ENCODE measurements at places on chromosomes 4 and X. TPM values are rescaled to one million over a fixed set of nuclear protein-coding genes. Genes with fewer than 3 reads are reported as not detected.

The NEUROG2 gene
- total RNA-seq = 0.14 TPM

DNA sequence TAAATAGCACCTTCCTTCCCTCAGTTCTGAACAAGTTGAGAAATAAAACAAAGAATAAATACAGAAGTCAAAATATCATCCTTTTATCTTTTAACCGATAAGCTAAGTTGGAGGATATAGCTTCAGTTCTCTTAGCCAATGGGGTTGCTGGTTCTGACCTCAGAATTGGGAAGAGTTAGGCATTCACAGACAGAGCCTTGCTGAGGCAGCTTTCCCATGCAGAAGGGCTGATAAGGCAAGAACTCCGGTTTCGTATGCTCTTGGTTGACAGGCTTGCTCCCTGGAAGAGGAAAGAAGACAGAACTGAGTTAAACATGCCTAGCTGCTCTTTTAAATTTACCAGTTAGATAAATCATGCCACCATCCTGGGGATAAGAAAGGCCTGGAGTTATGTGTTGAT, 17.6 kb downstream of the FRAS1 start:
- DNase-seq = no peak
- peaks cover 33% of the 10 kb centered on the region for H3K27me3 ChIP-seq
- H3K4me3 ChIP-seq = no peak overlapping the region

- no peak overlapping the region for H3K4me3 ChIP-seq
- H3K27ac ChIP-seq = no peak overlapping the region
- H3K4me1 ChIP-seq = peaks cover 14% of the 10 kb centered on the region
Observed at GRCh38 chr4:98298022-98298421, 36.8 kb downstream of the RAP1GDS1 start.

The PLP1 gene
- not detected for total RNA-seq

GRCh38 chrX:112834031-112834845, 6.4 kb downstream of the AMOT start:
- H3K4me3 ChIP-seq = no peak overlapping the region
- H3K4me1 ChIP-seq = no peaks in the 10 kb centered on the region
- H3K27ac ChIP-seq = no peak overlapping the region
- no peaks in the 10 kb centered on the region for H3K36me3 ChIP-seq
- no peak for DNase-seq
- no peaks in the 10 kb centered on the region for H3K27me3 ChIP-seq

GRCh38 chr4:37890801-37891259, at the start of gene TBC1D1:
Gene TBC1D1, plus strand, starts transcription at chr4:37891084. Its CDS starts 11,012 bp downstream, at chr4:37902096.
- H3K36me3 ChIP-seq = no peaks in the 10 kb centered on the region
- peak; percentile 59 for DNase-seq
- H3K4me1 ChIP-seq = peaks cover 30% of the 10 kb centered on the region
- H3K27ac ChIP-seq = peak within 1 kb of the TSS; percentile 86
- H3K4me3 ChIP-seq = peak within 1 kb of the TSS; percentile 89
- peaks cover 8% of the 10 kb centered on the region for H3K27me3 ChIP-seq

DNA sequence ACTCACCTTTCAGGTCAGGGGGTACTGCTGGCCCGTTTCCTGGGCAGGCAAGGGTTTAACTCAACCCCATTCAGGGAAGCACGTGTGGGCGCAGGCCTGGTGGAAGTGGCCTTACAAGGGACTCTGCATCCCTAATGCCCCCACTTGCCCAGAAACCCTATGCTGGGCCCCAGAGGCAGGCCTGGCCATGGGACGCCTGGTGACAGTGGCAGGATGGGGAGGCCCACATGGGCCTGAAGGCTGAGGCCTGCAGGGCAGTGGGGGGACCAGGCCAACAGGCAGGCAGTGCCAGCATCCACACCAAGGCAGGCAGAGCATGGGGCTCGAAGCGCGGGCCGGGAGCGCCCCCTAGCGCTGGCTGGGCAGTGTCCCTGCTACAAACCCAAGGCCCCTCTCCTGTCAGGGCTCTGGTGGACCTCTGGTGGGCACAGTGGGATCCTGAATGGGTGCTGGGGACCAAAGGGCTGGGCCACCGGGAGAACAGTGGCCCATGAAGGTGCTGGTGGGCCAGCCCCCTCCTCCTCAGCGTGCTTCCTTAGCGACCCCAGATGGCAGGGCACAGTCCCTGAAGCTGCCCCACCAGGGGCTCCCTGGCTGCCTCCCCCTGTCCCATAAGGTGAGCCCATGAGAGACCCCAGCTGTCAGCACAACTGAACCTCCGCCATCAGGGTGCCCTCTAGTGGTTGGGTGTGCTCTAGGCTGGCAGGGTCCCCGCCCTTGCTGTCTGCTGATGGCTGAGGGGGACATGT, 16.8 kb downstream of the FGFR3 start:
- no peaks in the 10 kb centered on the region for H3K36me3 ChIP-seq
- no peaks in the 10 kb centered on the region for H3K27me3 ChIP-seq
- H3K4me1 ChIP-seq = no peaks in the 10 kb centered on the region
- DNase-seq = peak; percentile 84
- H3K27ac ChIP-seq = no peak overlapping the region

DNA sequence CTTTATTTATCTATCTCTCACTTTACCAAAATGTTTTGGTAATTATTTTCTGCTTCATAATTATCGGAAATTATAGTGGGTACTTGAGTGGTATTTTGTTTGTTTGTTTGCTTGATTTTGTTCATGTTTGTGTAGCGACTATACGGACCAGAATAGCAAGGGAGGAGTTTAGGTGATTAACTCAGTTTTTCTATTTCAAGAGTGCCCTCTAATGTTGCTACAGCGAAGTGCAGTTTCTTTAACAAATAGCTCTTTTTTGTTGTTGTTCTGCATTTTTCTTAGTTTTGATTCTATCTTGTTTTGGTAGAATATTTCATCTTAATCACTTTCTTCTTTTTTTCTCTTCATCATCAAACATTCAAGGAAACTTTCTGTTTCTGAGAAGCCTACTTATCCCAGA, 40.8 kb upstream of the QRFPR start:
- H3K4me1 ChIP-seq = no peaks in the 10 kb centered on the region
- H3K4me3 ChIP-seq = no peak overlapping the region
- H3K27ac ChIP-seq = no peak overlapping the region
- H3K36me3 ChIP-seq = no peaks in the 10 kb centered on the region
- peaks cover 11% of the 10 kb centered on the region for H3K27me3 ChIP-seq
